Epithelial cell of proximal tubule (primary cell): ENCODE measurements at places on chromosomes 4 and X. TPM values are rescaled to one million over a fixed set of nuclear protein-coding genes. Genes with fewer than 3 reads are reported as not detected.

Gene SPOCK3
- total RNA-seq, result 0.06 and 0.22 TPM in 2 replicates

DNA sequence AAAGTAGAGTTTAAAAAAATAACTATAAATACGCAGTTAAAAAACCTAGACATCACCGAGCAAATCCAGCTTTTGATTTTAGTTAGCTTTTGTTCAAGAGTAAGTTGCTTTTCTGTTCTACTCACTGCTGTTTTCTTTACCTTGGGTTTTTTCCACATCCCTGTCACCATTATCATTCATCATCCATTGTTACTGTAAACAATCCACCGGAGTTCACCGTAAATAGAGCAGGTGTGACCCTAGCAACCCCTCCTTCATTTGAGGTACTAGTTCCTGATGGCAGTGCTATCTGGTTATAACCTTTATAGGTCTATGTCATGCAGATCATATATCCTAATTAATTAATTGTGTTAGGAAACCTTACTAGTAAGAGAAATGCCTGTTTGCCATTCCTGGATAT is 43.0 kb upstream of the TEX13D start:
- DNase-seq, result no peak

Gene MRFAP1
- 266 and 330 TPM in 2 replicates for total RNA-seq

Gene F8A2
- not detected in 2 replicates for total RNA-seq

GRCh38 chr4:82031376-82031927 is 342.3 kb downstream of the HNRNPD start:
- DNase-seq, result no peak

Gene MAGEC3
- total RNA-seq, result not detected in 2 replicates

- DNase-seq, result no peak
Measured at GRCh38 chr4:89055157-89056080, 1.6 kb downstream of the FAM13A start.

- no peak for DNase-seq
Measured at GRCh38 chrX:46256875-46257274, 288.3 kb downstream of the ZNF674 start.

GRCh38 chr4:84582988-84583875 is at the start of gene CDS1:
TSS of gene CDS1 (plus strand) at chr4:84583127. CDS start at chr4:84583402, 275 bp downstream.
- DNase-seq, result no peak

- DNase-seq, result no peak
Measured at GRCh38 chrX:18927558-18927957, 56.4 kb downstream of the PHKA2 start.

- peak; percentile 6 for DNase-seq
Measured at GRCh38 chrX:16671005-16671404, 21.0 kb downstream of the S100G start.

Gene PAGE5
- total RNA-seq, result not detected in 2 replicates

DNA sequence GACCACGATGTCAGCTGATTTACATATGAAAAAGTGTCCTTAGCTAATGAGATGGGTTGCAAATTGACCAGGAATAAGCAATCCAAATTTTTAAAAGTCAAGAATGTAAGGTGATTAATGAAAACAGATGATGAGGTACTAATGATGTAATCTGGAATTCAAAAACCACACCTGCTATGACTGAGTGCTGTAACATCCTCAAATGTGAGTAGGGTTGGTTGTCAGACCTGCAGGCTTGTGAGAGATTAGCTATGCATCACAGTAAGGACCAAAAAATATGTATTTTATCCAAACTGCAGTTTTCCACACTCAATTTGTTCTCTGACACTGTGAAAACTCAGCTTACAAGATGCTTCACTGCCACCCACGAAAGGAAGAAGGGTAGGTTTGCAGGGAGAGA is 242.5 kb downstream of the OPHN1 start:
- no peak for DNase-seq

- no peak for DNase-seq
Measured at GRCh38 chrX:108156934-108157466, 65.4 kb downstream of the ATG4A start.

DNA sequence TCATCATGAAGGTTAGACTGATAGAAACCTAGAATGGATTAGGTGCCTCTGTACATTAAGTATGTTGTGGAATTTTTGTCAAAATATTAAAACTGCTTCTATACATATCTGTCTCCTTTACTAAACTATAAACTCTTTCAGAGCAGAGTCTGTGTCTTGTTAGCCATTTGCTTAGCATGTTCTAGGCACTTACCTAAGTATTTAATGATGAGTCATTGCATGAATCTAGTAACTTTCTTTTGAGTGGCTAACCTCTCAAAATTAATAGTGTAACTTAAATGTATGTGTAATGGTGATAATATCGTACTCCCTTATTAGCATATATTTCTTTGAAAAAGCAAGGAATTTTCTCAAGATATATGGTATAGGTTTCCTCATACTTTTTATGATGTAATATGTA is 57.8 kb downstream of the RAP1GDS1 start:
- no peak for DNase-seq

- DNase-seq, result no peak
Measured at GRCh38 chrX:23115651-23116050, 115.9 kb downstream of the DDX53 start.

Gene PCDH18
- total RNA-seq, result 0.29 and 1.5 TPM in 2 replicates
